SHP77 treated with DMSO at 0.1 percent for 48 hours (cell line): ENCODE measurements at places on chromosomes 1 and 21.
A peak's percentile ranks its signal among the peaks of the same experiment; 100 is the strongest.

DNA sequence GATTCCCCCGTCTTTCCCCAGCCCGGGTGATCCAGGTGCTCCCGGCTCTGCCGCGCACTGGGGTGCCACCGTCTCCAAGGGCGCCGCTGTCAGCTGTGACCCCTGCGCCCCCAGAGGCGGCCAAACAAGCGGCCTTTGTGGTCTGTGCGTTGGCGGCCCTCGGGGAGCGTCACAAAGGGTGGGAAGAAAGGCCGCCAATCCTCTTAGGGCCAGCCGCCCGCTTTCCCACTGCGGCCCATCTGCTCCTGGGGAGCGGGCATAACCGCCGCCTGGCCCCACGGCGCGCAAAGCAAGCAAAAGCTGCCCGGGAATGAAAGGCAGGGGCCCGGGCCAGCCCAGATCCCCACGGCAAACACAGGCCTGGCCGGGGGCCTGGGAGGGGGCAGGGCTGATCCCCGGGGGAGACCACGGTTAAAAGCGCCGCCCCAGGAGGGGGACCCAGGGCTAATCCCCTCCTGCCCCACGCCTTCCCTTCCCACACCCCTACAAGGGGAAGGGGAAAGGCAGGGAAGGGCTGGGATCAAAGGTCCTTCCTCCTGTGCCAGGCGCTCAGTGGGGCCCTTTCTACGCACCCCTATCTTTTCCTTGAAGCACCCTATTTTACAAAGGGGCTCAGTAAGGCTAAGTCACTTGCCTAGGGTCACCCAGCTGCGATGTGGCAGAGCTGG, 24.0 kb downstream of the C1QB start:
- DNase-seq: no peak

- DNase-seq: no peak
Observed at GRCh38 chr1:96521994-96522760, 199.4 kb upstream of the PTBP2 start.

- DNase-seq: no peak
Observed at GRCh38 chr1:38025233-38025632, 12.7 kb downstream of the UTP11 start.

DNA sequence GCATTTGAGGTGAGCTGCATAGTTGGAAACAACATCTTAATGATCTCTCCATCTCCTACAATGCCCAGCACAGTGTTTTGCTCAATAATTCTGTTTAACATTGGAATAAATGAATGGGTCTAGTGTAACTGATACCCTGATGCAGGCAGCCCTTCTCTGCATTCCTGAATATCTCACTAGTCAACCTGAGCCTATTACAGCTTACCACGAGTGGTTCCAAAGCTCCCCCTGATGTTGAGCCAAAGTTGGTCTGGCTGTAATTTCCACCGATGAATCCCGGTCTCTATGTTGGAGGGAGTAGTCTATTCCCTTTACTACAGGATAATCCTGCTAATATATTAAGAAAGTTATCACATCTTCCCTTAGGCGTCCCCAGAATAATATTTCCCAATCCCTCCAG, 63.8 kb downstream of the ZBTB18 start:
- no peak for DNase-seq

DNA sequence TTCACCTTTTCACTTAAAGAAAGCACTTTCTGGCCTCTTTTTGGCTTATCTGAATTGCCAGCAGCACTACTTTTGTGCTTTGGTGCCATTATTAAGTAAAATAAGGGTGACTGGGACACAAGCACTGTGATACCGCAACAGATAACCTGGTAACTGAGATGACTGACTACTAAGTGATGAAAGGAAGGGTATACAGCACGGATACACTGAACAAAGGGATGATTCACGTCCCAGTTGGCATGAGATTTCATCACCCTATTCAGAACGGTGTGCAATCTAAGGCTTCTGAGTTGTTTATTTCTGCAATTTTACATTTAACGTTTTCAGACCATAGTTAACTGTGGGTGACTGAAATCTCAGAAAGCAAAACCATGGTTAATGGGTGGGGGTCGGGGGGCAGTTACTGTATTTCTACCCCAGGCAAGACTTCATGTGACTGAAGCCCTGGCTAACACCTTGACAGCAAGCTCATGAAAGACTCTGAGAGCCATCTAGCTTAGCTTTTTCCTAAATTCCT, 102.8 kb downstream of the CLIC6 start:
- peak; percentile 16 for DNase-seq

GRCh38 chr21:20631633-20632032, 366.6 kb upstream of the NCAM2 start:
- no peak for DNase-seq

- DNase-seq: no peak
Observed at GRCh38 chr1:96116731-96117130, 604.9 kb upstream of the PTBP2 start.

DNA sequence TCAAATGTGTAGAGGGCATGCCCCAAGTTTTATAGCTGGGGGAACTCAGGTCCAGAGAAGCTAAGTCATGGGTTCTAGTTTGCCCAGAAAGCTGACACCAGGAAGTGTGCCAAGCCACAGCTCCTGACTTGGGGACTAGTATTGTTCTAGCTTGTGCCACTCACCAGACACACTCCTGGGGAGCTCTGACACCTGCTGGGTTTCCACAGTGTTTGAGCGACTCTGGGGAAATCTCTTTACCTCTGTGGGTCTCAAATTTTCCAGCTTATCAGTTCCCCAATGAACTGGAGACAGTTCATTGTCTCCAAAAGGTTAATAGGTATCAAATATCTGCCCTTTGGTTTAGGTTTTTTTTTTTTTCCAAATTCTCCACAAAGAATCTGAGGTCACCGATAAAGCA, 4.2 kb downstream of the KISS1 start:
- no peak for DNase-seq

DNA sequence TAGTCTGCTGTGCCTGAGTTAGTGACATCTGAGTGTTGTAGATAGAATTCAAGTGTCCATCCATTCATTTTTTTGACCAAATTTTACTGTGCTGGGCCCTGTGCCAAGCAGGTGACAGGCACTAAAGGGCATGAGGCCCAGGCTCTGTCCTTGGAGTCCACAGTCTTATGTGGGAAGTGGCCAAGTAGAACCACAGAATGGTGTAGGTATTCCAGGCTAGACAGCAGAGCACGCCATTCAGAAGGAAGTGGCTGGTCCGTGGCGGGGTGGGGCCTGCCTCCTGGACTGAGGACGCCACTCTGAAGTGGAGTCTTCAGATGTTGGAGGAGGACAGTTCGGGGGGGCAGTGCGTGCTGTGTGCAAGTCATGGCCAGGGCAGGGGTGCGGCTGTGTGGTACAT, 68.9 kb upstream of the ACTL8 start:
- DNase-seq: peak; percentile 2

DNA sequence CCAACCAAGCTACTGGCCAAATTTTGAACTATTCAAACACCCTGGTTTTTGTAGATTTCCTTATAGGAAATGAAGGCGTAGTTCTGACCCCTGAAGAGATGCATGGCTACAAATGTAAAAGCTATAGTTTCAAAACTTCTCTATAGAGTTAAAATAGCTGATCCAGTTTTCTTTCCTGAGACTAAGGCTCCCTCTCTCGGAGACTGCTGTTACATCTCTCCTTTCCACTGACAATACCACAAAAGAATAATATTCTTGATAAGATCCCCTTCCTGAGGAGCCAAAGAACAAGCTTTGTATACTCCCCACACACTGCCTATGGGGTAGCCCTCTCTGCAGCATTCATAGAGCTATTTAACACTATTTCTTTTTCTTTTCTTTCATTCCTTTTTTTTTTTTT, 6.7 kb upstream of the CFAP126 start:
- no peak for DNase-seq

- DNase-seq: peak; percentile 41
Observed at GRCh38 chr1:61588736-61589672, 135.9 kb downstream of the TM2D1 start.

DNA sequence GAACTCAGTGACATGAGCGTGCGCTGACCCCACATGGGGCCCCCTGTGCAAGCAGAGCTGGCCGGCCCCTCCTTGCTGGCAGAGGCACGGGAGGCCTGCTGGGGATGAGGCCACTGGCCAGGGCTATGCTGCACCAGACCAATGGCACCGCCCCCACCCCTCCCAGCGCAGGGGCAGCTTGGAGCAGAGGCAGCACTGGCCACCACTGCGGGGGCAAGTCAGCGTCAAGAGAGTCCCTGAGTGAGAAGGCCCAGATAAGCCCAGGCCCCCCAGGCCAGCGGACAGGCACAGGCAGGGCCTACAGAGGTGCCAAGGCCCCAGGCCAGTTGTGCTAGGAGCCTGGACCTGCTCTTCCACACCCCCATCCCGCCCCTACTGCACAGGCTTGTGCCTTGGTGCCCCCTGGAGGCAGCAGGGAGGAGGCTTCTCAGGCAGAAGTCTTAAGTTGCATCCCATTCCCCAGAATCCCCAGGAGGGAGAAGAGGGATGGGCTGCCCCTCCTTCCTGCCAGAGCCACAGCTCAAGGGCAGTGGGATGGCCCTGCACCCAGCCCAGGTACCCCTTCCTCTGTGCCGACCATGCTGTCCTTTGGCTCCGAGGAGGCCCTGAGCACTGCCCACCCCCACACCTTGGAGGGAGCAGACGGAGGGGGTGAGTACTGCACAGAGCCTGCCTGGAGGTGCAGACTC, 35.8 kb downstream of the EPHX1 start:
- DNase-seq: peak; percentile 20

DNA sequence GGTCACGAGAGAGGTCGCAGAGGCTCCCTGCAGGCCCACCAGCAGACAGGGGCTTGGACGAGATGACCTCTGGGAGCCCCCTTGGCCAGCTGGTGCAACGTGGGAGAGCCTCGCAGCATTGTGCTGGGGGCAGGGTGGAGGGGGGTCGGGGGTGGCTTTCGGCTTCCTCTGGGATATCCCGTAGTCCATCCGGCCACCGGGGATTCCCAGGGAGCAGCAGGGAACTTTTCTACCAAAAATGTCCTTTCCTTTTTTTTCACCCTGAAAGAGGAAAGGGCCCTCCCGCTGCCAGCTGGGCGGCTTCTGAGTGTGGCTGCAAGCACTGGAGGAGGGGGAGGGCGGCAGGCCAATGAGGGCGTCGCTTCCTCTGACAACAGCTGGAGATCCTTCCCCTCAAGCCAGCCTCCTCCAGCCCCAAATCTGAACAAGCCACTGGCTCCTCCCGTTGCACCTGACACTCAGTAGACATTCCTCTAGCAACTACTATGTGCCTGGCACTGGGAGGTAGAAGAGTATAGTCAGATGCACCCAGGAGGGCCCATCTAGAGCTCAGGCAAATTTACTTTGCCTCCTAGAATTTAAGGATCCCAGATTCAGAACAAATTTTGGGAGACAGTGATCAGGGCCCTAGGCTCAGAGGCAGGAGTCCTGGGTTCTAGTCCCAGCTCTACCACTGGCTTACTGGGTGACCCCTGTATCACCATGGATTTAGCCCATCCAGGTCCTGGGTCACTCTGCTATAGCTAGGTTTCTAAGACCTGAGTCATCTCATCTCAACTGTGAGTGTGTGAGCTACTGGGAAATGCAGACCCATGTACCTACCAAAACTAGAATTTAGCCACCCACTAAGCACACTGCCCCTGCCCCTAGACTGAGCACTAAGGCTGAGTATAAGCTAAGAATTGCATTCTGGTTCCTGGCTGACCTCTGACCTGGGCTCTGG, 2.7 kb downstream of the MOB3C start:
- DNase-seq: no peak

- no peak for DNase-seq
Observed at GRCh38 chr1:225451340-225451739, 23.5 kb upstream of the LBR start.

- no peak for DNase-seq
Observed at GRCh38 chr1:66954208-66954607, 29.4 kb downstream of the MIER1 start.

- DNase-seq: no peak
Observed at GRCh38 chr1:117128323-117129079, 7.0 kb upstream of the TRIM45 start.

DNA sequence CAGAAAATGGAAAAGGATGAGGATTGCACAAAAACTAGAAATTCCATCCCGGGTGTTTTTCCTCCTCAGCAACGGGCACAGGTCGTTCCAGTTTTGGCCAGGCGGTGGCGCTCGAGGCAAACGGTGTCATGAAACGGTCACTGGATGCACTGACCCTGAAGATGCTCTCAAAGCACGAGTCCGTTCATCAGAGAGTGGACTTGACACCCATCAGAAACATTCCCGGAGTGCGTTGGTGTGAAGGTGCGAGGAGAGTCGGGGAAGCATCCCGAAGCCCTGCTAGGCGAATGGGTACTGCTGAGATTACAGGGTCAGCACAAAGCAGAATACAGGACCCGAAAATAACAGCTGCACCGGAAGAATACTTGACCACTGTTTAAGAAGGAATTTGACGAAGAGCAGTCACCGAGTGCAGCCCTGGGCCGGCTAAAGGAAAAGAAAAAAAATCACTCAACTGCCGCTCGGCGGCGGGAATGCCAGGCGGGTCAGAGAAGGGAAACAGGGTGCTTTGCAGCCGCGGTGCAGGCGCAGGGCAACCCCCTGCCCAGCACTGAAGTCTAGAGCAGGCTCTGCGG, 71.7 kb upstream of the ETS2 start:
- DNase-seq: peak; percentile 84

DNA sequence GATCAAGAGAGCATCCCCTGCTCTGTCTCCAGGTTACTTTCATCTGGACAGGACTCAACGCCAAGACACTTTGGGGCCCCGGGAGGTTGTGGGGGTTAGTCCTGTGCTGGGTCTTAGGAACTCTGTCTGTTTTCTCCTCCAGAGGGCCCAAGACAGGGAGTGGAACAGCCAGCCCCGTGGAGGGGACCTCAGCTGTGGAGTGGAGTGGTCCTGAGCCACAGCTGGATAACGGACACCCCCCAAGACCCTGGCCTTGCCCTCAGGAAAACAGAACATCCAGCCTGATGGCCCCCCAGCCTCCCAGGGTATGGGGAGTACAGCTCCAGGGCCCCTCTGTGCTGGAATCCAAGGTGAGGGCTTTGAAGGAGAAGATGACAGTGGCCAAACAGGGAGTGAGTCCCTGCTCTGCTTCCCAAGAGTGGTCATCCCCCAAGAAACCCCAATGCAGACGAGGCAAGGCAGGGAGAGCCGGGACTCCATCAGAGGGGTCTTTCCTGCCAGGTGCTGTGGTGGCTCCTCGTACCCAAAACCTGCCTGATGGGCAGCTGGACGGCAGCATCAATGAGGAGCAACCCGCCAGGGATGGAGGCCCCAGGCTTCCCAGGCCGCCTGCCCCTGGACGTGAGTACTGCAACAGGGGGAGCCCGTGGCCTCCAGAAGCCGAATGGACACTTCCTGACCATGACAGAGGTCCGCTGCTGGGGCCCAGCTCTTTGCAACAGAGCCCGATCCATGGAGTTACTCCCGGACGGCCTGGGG, 3.5 kb downstream of the KIAA1614 start:
- DNase-seq: no peak

DNA sequence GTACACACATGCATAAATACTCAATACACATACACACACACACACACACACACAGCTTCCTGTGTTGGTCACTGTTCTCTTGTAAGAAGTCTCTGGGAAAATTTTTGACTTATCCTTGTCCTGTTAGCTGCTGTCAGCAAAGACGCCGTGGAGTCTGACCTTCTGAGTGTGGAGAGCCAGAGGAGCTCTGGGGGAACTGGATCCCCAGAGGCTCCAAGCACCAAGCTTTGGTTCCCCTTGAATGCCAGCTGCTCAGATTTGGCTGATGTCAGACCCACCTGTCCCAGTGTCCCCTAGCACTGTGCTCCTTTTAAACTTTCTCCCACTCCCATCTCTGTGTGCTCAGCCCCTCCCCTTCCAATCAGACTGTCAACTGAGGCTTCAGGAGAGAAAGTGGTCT, 319.1 kb downstream of the CAMTA1 start:
- DNase-seq: no peak

- DNase-seq: no peak
Observed at GRCh38 chr1:238409191-238409850, 518.6 kb upstream of the ZP4 start.

- DNase-seq: no peak
Observed at GRCh38 chr1:215887627-215888026, 320.5 kb downstream of the KCTD3 start.
